ENCODE measurements at places on chromosomes 16 and 17.

GRCh38 chr17:74008196-74008595 lies 195.3 kb upstream of the RPL38 start:
- DNase-seq = no peak

GRCh38 chr17:81725439-81725838 lies 13.4 kb downstream of the SLC25A10 start:
- DNase-seq = no peak

DNA sequence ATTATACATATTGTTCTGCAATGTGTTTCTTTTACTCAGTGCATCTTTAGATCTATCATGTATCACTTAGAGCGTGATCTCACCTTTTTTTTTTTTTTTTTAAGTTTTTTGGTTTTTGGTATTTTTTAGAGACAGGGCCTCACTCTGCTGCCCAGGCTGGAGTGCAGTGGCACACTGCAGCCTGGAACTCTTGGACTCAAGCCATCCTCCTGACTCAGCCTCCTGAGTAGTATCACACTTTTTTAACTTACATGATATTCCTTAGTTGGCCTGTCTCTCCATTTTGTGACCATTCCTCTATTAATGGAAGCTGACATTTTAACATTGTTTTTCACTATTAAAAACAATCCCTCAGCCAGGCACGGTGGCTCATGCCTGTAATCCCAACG lies 4.7 kb upstream of the MPO start:
- DNase-seq = no peak

DNA sequence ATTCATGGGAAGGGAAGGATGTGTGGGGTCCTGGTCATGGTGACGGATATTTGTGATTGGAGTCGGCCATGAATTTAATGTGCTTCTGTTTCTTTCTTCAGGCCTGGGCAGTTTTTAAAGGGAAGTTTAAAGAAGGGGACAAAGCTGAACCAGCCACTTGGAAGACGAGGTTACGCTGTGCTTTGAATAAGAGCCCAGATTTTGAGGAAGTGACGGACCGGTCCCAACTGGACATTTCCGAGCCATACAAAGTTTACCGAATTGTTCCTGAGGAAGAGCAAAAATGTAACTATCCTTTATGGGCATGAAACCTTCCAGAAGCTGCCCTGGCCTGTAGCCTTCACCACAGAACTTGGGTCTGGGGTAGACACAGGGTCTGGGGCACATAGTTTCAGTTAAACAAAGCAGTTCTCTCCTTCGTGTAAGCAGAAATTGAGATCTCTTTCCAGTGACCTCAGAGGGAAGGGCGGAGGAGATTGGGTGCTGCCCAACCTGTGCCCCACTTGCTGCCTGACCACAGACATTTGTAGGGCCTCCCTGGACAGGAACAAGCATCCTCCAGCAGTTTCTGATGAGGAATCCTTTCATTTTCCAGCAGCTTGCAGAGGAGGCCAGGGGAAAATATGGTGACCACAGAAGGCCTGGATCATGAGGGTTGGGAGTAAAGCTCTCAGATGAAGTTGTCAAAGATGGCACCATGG lies 10.1 kb downstream of the IRF8 start:
- DNase-seq = no peak

GRCh38 chr16:66272461-66272860 lies 94.0 kb upstream of the CDH5 start:
- DNase-seq = no peak

GRCh38 chr17:44467108-44467507 lies 36.1 kb downstream of the GPATCH8 start:
- no peak for DNase-seq

DNA sequence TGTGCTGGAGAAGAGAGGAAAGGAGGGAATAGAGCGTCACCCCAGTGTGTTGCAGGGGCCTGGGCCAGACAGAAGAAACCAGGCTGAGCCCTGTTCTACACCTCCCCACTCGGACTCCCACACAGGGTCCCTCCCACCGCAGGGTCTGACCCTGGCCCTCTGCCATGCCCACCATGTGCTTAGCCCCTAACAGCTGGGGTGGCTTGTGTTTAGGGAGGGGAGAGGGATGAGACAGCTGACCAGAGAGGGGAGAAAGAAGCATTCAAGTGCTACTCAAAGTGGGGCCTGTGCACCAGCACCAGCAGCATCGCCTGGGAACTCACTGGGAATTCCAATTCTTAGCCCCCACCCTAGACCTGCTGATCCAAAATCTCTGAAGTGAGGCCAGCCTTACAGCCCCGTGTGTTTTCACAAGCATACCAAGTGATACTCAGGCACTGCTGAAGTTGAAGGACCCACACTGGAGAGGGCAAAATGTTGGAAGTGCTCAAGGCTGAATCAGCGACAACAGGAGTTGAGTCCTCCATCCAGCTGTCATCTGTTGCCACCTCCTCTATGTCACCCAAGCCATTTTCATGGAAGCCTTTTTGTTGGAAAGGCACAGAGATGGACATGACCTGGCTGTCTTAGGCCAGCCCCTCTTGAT lies 47.0 kb downstream of the FZD2 start:
- DNase-seq = no peak

GRCh38 chr17:39923836-39924690 lies 3.3 kb downstream of the ORMDL3 start:
- DNase-seq = no peak
